Left renal pelvis (tissue), 4 donors: ENCODE measurements at places on chromosomes 5 and 9.

DNA sequence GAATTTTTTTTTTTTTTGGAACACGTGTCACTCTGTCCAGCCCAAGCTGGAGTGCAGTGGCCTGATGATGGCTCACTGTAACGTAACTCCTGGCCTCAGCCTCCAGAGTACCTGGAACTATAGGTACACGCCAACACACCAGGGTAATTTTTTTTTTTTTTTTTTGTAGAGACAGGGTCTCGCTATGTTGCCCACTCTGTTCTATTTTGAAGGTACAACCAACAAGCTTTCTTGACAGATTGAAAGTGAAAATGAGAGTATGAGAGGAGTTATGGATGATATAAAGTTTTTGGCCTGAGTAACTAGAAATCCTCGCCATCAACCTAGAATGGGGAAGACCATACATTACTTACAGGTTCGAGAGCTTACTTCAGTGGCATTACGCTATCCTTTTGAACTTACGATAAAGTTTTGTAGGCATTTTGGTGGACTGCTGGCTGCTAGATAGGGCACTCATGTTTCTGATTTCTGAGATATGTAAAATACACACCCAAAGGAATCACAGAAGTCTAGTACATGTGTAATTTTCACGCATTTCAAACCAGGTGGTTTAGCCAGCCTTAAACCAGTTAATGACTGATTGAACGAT, 806 bp upstream of the CDC42SE2 start:
- DNase-seq, result no peak

GRCh38 chr5:137129886-137130680, 369.0 kb downstream of the SPOCK1 start:
- no peak for DNase-seq

- DNase-seq, result no peak
These were observed 489.1 kb downstream of the PRDM9 start for GRCh38 chr5:23996525-23996924.

DNA sequence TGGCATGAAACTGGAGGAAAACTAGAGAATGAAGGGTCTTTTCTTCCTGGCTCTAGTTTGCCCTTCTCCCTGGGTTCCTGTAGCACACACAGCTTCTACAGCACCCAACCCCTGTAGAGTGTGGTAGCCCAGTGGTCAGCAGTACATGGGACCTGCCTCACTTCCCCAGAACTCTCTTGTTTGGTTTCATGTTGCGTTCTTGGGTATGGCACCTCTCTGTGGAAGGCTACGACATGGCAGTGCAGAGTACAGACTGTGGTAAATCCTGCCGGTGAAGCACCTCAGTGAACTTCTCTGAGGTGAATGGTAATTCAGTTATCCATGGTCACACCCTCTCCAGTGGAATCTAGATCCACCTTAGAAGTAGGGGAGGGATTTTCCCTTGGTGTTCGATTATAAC, 105.5 kb downstream of the TLR4 start:
- no peak for DNase-seq

DNA sequence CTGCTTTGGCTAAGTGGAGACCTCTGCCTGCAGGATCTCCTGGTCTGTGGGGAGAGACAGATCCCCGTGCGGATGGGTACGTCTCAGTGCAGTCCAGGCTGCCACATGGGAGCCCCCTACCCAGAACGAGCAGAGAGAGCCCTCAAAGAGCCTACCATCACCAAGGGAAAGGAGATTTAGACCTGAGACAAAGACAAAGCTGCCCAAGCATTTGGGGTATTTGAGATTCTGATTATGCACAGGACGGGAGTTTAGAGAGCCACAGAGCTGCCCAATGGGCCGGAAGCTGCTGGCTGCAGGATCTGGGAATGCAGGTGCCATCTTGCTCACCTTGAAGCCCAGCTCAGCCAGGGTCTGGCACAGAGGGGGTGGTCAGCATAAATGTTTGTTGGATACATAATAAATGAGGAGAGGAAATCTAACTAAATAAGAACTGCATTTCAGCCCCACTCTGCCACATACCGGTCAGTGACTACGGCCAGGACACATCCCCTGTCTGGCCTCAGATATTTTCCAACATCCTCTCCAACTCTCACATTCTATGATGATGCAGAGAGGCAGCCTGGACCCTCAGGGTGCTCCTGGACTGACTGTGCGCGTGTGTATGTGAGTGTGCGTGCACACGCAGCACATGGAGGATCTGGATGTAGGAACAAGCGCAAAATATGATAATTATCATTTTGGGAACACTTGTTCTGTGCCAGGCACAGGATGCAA, 157.8 kb downstream of the FGF18 start:
- no peak for DNase-seq

DNA sequence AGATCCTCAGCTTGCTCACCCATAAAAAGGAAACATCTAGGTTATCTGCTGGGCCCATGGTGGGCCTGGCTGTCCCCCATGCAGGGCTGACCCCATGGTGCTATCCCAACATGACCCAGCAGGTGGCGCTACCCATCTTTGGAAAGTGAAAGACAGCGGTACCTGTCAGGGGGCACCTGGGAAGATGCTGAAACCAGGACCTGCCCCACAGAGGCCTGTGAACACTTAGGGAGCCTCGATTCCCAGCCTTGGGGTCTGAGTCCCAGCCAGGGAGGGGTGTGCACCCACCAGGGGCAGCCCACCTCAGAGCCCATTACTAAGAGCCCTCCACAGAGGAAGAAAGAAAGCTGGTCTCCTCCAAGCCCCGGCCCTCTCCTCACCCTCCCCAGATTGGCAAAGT, 46.6 kb upstream of the IPPK start:
- DNase-seq, result no peak

DNA sequence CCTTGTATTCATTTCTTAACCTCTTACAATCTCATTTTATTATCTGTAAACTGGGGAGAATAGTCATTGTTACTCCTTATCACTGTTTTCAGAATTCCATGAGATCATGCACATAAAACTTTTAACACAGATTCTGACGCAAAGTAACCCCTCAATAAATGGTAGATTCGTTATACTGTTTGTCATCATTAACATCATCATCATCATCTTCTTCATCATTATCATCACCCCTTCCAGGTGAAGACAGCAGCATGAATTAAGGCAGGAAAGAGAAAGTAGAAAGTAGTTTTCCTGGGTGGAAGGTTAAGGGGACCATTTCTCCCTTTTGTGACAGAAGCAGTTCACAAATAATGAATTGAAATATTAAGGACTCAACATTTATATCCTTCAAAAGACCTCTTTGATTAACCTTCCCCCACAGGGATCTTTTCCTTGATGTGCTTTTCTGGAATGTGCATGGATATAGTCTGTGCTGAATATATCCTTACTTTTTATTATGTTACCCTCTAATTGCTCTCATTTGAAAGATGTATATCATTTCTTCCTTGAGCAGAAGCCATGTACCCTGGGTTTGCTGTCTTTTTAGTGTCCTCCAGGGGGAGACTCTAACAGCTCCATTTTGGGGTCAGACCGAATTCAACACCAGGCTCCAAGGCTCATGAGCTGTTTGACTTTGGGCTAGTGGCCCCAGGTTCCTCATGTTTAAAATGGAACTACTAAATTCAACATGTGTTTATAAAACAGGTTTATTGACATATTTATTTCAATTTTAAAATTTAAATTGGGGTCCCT, 1029.9 kb upstream of the WWC1 start:
- no peak for DNase-seq

GRCh38 chr5:95380103-95380628, 11.0 kb upstream of the FAM81B start:
- DNase-seq, result no peak

- no peak for DNase-seq
These were observed 10.0 kb downstream of the TLE4 start for GRCh38 chr9:79581794-79582193.

GRCh38 chr9:85502815-85503655, 238.7 kb downstream of the AGTPBP1 start:
- DNase-seq, result no peak

DNA sequence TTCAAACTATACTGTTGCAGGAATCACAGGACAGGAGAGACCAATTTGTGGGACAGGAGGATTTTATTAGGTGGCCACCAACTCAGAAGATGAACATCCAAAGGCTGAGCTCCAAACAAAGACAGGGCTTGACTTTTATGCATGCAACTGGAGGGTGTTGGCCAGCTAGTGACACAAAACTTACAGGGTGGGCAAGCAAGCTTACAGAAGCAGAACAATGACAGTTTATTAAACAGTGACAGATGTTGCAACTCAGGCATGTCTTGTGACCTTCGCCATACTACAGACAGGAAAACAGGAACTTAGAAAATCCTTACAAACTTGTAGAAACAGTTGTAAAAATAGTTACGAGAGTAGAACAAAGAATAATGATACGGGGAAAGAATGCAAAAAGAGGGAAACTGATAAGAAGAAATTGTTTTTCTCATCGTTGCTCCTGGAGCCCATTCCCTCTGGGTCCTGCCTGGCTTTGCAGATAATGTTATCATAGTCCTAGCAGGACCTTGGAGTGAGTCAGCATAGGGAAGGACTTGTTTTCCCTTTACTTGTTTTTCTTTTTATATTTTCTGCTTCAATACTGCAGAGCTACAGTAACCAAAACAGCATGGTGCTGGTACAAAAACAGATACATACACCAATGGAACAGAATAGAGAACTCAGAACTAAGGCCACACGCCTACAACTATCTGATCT, 2083.0 kb upstream of the ACO1 start:
- no peak for DNase-seq

- DNase-seq, result no peak
These were observed 17.3 kb downstream of the CHD1 start for GRCh38 chr5:98911280-98912040.

GRCh38 chr9:93116072-93116961, 17.7 kb downstream of the NINJ1 start:
- no peak for DNase-seq

DNA sequence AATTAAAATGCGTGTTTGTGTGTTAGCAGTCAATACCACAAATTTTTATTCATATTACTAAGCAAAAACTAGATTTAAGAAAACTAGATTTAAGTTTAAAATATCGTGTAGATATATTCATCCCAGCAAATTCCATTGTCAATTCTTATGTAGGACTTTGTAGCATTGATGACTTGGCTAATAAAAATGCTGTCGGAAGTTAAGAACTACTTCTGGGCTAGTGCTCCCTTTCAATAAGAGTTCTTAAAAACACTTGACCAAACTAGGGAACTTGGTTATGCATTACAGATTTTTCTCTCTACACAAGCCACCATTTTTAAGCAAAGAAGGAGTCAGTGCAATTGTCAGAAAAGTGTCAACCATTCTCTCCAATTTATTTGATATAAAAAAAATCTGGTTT, 68.7 kb upstream of the RAD23B start:
- no peak for DNase-seq

GRCh38 chr5:92676215-92677165, 904.5 kb downstream of the NR2F1-AS1 start:
- no peak for DNase-seq

DNA sequence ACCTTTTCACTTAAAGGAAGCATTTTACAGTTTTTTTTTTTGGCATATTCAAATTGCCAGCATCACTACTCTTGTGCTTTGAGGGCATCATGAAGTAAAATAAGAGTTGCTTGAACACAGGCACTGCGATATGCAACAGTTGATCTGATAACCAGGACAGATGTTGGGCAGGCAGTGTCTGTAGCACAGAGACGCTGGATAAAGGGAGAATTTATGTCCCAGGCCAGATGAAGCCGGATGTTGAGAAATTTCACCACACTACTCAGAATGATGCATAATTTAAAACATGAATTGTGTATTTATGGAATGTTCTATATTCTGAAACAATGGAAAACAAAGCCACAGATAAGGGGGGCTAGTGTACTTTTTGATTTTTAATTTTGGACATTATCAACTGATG, 71.4 kb downstream of the SLC12A2 start:
- DNase-seq, result no peak

DNA sequence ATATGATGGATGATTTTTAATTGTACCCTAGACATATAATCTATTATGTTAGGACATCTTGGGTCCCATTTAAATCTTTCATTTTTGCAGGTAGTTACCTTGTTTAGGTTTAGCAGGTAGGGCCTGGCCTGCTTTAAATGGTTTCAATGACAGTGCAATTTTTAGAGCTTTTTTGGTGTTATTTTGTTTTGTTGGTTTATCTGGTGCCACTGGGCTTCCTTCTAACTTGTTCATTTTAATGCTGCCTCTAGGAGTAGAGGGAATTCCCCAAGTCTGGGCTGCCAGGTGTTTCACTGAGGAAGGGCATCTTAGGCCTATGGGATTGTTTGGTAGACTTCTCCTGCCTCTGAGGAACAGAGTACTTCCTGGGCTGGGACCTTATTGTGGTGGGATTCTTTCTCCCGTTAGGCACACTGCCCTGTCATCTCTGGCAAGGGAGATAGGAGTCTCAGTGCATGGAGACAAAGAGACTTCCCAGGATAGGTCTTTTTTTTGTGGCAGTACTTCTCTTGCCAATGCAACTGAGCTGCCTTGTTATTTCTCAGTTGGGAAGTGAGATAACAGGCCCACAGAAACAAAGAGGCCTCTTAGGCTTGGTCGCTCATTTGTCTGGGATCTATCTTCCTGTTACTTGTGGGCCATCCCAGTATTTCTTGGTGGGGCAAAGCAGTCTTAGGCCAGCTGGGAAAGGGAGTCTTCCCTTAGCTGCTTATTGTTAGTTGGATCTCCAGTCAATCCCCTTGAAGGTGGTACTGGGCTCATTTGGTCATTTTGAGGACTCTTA, 282.9 kb downstream of the FER start:
- no peak for DNase-seq

GRCh38 chr5:52997424-52997823, 8.3 kb downstream of the ITGA2 start:
- DNase-seq, result no peak

DNA sequence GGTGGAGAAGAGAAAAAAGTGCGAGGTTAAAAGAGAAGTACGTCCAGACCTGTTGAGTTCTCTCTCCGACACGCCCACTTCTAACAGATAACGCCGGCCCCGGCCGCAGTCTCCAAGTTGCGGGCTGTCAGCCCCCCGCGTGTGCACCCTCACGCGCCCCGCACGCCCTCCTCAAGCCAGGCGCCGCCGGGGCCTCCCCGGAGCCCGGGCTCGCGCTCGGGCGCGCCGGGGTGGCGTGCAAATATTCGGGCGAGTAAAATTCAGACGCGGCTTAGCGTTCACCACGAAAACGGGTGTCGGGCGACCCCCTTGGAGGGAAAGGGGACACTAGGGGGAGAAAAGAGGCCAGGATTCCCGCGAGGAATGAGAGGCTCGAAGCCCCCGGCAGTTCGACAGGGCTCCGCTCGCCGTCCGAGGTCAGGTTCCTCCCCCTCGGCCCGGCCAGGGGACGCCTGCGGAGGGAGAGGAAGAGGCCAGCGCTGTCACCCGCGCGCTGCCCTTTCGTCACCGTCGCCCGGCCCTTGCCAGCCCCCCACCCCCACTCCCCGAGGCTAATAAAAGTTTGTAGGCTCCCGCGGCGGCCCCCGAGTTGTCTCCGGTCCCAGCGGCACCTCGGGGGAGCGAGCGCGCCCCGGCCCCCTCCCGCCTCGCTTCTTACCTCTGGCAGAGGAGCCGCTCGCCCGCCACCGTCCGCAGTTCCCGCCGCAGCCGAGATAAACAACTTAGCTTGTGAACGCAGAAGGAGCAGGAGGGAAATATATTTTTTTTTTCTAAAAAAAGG, 743 bp downstream of the NR3C1 start:
- DNase-seq, result no peak
